ENCODE measurements at places on chromosomes 13 and 19.
A peak's percentile ranks its signal among the peaks of the same experiment; 100 is the strongest.

DNA sequence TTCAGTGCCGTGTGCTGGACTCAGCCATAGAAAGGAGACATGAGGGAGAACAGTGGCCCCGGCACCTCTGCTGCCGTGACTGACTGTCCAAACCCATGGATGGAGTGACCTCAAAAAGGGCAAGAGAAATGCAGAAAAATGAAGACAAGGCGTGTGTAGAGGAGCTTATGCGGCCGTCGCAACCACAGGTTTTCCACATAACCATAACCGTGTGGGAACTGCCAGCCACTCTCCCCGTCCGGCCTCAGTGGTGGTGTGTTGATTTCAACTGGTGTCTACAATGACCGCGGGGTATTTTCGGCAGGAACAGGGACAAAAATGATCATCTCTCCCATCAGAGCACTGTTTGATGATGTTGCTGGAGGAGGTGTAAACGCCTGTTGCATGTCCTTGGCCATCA lies 42.9 kb upstream of the F7 start:
- no peak for DNase-seq

DNA sequence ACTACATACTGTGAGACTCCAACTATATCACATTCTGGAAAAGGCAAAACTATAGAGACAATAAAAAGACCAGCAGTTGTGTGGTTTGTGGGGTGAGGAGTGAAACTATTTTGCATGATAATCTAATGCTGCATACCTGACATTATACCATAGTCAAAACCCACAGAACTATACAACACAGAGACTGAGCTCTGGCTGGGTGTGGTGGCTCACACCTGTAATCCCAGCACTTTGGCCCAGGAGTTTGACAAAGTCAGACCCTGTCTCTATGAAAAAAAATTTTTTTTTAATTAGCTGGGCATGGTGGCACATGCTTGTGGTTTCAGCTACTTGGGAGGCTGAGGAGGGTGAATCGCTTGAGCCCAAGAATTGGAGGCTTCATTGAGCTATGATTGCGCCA lies 11.9 kb downstream of the ZNF541 start:
- DNase-seq: no peak

DNA sequence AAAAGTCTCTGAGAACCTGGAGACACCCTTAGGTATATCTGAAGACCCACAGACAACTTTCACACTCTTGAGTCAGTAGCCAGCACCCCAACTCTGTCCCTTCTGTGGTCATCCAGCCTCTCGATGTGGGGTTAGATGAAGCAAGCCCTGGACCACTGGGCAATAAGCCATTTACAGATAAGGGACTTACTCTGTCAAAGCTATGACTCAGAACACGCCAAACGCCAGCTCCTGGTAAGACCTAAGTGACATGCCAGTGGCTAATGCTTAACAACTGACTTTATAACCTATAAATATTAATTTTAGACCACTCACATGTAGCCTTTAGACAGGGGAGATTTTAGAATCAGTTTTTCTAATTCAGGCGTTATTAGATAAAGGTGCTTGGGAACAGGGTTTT lies 85.7 kb downstream of the SHISA2 start:
- no peak for DNase-seq

DNA sequence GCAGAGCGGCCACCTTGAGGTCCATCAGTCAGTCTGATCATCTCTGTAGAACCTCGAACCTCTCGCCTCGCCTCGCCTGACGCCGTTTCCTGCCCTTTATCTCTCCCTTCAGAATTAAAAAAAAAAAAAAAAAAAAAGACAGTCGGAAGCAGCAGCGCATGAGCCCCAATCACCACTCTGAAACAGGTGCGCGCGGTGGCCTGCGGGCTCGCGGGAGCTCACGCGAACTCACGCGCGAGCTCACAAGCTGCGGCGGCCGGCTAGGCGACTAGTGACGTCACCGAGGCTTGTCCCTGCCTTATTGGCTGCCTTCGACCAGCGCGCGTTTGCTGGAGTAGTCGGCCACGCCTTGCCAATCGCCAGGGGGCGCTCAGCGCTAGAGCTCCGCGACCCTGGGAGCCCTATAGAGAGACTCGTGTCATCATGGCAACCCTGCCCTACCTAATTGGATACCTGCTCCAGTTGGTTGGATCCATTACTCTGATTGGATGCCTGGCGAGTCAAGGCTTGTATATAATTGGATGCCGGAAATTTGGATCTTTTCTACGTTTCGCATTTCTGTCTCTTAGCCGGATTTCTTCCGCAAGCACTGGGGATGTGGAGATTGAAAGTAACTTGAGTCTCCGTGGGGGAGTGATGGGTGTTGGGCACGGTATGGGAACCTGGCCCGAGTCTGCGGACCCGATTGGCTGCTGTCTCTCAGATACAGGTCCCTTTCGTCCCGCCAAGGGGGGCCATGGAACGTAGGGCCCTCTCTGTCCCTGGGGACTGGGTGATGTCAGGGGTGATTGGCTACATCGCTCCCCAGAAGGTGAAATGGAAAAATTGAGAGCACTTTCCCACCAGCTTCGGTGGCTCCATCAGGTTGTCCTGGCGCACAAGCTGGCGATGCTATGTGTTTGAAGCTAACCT lies 31.6 kb downstream of the SYT3 start:
- DNase-seq: peak; percentile 68

GRCh38 chr13:33490461-33491327 lies 205.1 kb upstream of the STARD13 start:
- no peak for DNase-seq

DNA sequence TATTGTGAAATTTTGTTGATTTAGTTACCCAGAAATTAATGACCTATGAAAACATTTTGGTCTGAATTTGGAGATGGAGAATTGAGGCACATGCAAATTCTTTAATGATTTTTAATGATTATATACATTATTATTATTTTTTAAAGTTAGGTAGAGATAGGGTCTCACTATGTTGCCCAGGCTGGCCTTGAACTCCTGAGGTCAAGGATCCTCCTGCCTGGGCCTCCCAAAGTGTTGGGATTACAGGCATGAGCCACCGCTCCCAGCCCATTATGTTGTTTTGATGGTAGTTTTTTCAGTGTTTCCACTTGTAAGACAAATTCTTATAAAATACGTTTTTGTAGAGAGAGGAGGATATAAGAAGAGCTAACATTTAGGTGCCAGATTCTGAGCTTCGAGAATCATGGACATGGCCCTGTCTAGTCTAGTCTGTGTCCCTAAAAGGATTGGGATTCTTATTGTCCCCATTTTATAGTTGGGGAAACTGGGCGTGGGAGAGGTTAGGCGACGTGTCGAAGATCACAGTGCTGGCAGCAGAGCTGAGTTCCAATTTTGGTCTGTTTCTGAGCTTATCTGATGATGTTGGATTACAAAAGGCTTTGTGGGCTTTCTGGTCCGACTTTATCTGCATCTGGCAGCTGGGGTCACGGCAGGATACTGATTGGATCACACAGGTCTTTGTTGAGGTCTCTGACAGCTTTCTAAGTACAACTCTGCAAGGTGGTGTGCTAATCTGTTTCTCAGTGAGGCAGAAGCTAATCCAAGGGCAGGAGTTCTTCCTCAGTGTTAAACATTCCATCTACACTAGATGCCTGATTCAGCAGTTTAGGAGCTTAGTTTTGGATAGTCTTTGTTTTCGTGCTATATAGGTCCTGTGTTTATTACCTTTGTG lies 7.5 kb upstream of the WDR88 start:
- DNase-seq: no peak

DNA sequence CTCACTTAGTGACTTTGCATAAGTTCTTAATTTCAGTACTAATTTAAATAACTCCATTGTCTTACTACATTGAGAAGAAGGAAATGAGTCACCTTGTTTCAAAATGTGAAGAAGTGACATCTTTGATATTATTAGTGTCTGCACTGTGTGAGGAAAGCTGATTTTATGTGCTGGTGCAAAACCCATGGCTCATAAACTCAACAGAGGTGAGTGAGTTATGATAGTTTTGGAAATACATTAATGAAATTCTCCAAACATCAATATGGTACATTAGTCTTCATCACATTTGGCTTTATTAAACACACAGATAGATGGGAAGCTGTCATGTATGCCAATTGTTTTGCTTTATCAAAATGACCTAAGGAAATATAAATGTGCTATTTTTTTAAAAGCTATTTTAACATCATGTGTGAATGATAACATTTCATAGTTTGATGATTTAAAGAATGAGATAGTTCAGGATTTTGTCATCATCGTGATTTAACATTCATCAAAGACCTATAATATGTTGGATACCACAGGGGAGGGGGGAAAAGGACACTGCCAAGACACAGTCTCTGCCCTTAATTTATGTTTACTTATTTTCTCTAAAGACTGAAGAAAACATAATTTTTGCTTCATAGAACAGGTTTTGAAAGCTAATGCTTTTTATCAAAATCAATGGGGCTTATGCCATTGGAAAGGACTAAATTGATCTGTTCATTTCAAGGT lies 902.3 kb upstream of the SLITRK1 start:
- no peak for DNase-seq

GRCh38 chr19:10523135-10523636 lies 5.9 kb upstream of the S1PR5 start:
- no peak for DNase-seq

- DNase-seq: no peak
Measured at GRCh38 chr13:58991826-58992477, 1171.8 kb downstream of the DIAPH3 start.

- no peak for DNase-seq
Measured at GRCh38 chr19:41083516-41083915, 4.7 kb upstream of the CYP2A13 start.
